ENCODE measurements at places on chromosomes 13 and 19.

DNA sequence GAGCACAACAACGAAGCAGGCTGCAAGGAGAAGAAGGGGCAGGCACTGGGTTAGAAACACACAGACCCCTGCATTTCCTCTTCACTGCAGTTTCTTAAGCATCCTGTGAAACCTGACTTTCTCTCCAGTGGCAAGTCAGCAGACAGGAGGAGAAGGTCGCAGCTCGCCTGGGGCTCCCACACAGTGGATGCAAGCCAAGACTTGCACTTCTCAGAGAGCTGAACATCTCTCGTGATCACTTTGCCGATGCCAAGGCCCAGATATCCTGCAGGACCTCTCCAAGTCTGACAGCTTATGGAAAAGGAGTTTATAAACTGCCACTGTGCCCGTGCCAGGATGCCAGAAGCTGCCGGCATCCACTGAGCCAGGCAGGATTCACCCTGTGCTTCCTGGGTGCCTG lies 18.4 kb downstream of the TMEM272 start:
- DNase-seq: no peak

DNA sequence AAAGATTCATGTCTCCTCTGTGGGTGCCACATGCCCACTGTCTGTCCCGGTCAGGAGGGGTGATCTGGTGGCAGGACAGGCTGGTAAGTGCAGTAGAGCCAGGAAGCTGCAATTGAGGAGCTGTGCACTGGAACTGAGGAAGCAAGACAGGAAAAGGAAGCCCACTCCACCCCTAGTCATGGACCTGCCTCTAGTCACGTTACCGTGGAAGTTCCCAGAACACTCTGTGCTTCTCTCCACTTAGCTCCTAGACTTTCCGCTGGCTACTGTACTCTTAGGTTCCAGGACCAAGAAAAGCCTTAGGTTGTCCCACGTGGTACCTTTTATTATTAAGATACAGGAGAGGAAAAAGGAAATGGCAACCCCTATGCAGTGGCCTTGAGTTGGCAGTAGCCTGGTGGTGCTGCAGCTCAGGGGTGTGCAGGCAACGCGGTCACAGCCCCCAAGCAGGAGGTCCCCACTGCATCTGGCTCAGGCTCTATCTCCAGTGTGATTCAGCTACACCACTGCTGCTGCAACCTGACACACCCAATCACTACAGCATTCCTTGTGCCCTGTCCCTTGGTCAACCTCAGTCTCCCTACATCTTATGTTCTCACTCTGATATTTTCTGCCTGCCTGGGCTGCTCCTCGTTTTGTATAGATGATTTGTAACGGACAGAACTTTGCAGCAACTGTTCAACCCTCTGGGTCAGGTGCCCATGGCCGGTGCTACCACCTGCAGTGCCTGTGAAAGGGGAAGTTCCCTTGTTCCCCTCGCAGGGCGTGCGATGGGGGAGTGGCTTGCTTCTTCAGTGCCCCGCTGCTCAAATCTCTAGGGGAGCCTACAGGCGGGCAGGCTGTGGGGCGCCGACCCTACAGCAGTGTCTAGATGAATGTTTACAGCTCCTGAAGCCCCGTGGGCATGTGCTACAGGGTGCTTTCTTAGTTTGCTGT lies 24.4 kb upstream of the GPR12 start:
- peak; percentile 38 for DNase-seq

DNA sequence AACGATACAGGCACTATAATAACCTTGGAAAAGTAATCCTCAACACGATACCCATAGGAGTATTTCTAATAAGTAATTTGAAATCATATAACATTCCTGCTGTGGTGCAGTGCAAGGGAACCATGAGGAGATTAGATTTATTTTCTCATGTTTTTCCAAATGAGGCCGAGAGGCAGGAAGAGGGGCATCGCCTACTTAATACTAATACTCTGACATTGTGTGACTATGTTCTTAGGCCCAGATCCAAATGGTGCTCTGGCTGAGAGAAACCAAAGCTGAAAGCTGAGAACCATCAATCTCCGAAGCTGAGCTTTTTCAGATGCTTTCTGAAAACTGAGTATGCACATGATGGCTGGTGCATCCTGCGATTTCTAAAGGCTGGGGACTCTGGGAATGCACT lies 248.0 kb upstream of the MAB21L1 start:
- DNase-seq: no peak

- no peak for DNase-seq
Measured at GRCh38 chr13:48624858-48625257, 28.9 kb upstream of the CYSLTR2 start.

DNA sequence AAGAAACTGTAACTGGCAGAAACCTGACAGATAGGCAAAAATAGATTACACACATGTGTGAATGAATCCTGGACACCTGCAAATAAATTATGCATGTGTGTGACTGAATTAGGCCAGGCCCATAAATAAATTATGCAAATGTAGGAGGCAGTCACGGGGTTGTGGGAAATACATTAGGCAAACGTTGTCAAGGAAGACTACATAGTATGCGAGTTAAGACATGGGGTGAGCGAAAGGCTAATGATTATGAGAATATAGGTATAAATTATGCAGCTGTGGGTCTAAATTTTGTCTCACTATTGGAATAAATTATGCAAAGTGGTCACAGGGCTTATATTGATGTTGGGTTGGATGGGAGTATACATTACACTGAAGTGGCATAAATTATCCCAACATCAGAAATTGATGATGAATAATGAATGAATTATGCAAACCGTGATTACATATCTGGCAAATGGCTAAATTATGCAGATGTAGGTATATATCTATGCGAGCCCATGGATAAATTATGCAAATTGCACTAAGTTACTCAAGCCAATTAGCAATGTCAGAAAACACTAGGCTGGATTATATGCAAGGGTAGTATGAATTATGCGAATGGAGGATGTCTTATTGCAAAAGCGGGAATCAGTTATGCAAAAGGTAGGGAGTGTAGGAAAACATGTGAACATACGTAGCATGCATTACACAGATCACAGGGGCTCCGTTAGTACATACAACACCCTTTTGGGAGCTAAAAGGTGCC lies 6.8 kb downstream of the SLC8A2 start:
- DNase-seq: no peak

DNA sequence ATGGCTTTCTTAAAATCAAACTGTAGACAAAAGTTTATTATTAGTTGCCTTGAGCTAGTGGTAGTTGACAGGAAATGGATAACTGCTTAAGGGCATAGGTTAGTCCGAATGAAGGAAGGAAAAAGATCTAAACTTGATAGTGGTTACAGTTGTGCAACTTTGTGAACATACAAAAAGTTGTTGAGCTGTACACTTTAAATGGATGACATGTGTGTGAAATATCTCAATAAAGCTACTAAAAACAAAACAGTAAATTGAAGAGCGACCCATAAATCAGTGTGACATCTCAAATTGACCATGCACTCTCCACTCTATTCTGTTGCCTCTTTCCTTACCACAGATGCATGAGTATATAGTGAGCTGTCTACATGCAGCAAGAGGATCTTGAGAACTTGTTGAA lies 1757.8 kb downstream of the PCDH9 start:
- DNase-seq: no peak

DNA sequence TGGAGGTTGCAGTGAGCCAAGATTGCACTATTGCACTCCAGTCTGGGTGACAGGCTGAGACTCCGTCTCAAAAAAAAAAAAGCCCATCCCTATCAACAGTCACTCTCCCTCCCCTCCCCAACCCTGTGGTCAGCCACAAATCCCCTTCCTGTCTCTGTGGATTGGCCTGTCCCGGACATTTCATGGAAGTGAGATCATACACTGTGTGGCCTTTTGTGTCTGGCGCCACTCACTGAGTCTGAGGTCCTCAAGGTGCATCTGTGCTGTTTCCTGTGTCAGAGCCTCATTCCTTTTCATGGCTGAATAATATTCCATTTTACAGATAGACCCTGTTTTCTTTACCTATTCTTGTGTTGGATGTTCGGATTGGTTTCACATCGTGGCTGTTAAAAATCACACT lies 149.5 kb downstream of the PTPRS start:
- DNase-seq: no peak

GRCh38 chr13:32594157-32594738 lies 8.0 kb downstream of the PDS5B start:
- DNase-seq: no peak

GRCh38 chr19:52936954-52937325 lies 13.7 kb upstream of the ZNF888 start:
- DNase-seq: no peak

DNA sequence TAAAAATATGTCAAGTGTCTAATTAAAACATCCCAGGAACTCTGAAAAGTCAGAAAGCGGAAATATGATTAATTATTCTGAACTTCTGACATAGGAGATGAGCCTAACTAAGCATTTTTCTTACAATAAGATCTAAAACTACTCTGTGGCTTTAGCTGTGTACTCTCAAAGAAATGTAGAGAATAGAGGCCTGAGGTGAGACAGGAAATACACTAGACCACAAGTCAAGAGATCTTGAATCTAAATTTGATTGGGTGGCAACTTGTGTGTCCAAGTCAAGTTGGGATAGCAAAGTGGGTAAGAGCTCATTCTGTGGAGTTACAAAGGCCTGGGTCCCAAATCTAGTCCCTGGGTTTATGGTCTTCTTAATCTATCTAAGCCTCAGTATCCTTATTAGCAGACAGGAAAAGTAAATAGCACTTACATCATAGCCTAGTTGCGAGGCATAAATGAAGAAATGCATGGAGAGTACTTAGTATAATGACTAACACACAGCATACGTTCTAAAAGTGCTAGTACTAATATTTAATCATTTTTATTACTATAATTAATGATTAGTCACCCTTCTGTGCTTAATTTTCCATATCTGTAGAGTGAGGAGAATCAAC lies 9.4 kb upstream of the LRRC63 start:
- DNase-seq: no peak

DNA sequence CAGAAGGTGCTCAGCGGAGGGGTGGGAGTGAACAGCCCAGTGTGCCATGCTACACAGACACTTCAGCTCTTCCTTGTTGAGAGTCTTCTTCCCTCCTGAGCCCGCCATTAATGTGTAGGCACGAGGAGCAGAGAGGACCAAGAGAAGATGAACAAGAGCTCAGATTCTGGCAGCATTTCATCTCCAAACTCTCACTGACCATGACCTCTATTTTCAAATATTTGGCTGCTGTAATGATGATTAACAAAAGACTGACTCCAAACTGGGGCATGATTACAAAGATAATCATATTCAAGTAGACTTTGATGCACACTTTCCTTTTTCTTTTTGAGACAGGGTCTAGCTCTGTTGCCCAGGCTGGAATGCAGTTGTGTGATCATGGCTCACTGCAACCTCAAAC lies 236.5 kb downstream of the DCLK1 start:
- no peak for DNase-seq

GRCh38 chr19:57083711-57084110 lies 36.1 kb upstream of the USP29 start:
- DNase-seq: no peak

GRCh38 chr19:47230054-47230920 lies 712 bp downstream of the BBC3 start:
- peak; percentile 74 for DNase-seq

DNA sequence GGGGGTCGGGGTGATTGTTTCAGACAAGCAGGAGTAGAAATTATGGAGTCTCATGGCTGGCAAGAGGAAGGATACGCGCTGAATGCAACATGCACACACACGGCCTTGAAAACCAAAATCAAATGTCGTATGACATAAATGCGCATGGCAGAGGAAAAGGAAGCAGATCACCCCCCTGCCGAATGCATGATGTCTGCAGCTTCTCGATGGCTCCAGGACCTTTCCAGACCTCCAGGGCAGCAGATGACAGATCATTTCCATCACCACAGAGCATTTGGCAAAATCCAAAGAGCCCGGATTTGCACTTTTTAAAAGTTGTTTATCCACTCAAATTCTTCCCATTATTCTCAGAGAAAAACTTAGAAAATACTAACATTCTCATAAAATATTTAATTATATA lies 211.7 kb downstream of the NHLRC3 start:
- DNase-seq: no peak

GRCh38 chr19:45404557-45405434 lies at the start of gene PPP1R13L:
TSS of gene PPP1R13L (minus strand) at chr19:45405069. CDS start at chr19:45398318, 6,751 bp downstream.
- DNase-seq: peak; percentile 66

DNA sequence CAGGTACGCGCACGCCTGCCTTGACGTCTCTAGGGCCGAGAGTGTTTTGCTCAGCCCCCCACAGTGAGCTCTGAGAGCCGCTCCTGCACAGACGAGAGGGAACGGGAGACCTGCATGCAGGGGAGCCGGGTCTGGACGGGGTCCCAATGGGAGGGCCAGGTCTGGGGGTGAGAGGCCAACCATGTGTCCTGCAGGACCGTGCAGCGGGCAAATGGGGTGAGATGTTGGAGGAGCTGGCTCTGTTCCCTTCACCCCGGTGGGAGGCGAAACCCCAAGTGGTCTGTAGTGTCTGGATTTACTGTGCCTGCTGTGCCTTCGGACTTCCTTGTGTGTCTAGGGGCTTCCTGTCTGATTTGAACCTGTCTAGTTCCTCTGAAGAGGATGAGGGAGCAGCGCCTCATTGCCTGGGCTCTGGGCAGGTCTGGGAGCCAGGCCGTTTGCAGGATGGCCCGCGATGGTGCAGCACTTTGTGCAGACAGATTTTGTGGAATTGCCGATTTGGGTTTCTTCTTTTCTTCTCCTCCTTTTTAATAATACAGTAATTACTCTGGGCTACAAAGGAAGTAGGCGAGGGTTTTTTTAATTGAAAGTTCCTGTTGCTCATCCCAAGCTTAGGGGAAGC lies 2.1 kb downstream of the CSNK1G2 start:
- DNase-seq: no peak

- DNase-seq: no peak
Measured at GRCh38 chr19:56174550-56174949, 1.3 kb upstream of the GALP start.

GRCh38 chr19:42433503-42434260 lies 6.5 kb upstream of the LIPE start:
- peak; percentile 70 for DNase-seq

- DNase-seq: no peak
Measured at GRCh38 chr13:39951301-39951700, 295.8 kb downstream of the COG6 start.

GRCh38 chr13:73715911-73716510 lies 418.2 kb downstream of the KLF12 start:
- DNase-seq: no peak

Measured in femur (tissue), 1 donor.